ENCODE measurements at places on chromosomes 5 and 9.

DNA sequence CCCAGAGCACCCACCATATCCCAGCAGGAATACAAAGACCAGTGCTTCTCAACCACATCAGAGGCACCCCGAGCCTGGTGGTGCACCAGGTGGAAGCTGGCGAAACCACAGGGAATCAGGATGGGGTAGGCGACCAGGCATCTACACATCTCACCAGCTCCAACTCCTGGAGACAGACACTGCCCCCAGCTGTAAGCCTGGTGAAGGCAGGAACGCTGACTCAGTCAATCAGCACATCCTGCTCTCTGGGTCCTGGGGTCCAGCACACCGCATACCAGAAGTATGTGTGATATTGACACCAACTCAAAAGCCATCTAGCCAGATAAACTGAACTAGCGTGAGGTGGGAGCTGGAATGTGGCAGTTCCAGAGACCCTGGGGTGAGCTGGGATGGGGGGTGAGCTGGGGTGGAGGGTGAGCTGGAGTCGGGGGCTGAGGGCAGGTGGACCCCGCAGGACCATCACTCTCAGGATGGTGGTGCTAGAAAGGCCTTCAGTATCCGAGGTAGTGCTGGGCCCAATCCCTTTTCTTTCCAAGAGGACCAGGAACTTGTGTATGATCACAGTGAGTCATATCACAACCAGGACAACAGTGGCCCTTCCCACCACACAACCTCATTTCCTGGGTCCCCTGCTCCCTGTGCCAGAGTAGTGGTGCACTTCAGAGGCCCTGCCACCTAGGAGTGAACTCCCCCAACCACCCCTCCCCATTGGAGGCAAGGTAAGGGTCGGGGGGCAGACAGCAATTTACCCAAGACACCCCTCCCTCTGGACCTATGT is 2.5 kb downstream of the DBN1 start:
- no peak for DNase-seq

- no peak for DNase-seq
These were observed 31.7 kb upstream of the DAB2IP start for GRCh38 chr9:121619545-121620324.

DNA sequence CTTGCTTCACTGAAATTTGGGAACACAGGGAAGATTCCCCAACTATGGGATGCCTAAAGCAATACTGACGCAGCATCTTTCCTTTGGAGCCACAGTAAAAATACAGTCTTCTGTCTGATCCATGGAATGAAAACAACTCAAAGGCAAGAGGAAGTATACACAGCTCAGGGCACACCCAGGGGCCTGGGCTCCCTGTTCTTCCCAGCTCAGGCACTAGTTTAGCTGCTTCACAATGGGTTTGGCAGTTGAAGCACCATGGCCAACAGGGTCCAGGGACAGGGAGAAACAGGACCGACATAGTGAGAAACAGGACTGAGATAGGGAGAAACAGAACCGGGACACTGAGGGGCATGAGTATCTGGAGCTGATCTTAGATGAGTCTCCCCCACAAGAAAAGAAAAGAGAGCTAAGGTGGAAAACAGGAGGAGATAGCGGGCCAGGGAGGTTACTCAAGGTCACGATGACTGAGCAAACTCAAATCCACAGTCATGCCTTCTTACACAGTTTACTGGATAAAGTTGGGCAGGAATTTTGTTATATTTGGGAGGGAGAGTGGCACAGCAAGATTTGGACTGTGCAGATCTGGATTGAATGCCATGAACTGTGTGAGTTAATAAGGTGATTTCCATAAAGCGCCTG is 198.8 kb downstream of the SMARCA2 start:
- no peak for DNase-seq

- no peak for DNase-seq
These were observed 10.1 kb downstream of the LMX1B start for GRCh38 chr9:126623667-126624478.

- no peak for DNase-seq
These were observed 21.0 kb upstream of the ERCC6L2 start for GRCh38 chr9:95854386-95855020.

- no peak for DNase-seq
These were observed 555.3 kb upstream of the FTMT start for GRCh38 chr5:121296356-121296755.
